ENCODE measurements at places on chromosomes 2 and 18.
A peak's percentile ranks its signal among the peaks of the same experiment; 100 is the strongest.

DNA sequence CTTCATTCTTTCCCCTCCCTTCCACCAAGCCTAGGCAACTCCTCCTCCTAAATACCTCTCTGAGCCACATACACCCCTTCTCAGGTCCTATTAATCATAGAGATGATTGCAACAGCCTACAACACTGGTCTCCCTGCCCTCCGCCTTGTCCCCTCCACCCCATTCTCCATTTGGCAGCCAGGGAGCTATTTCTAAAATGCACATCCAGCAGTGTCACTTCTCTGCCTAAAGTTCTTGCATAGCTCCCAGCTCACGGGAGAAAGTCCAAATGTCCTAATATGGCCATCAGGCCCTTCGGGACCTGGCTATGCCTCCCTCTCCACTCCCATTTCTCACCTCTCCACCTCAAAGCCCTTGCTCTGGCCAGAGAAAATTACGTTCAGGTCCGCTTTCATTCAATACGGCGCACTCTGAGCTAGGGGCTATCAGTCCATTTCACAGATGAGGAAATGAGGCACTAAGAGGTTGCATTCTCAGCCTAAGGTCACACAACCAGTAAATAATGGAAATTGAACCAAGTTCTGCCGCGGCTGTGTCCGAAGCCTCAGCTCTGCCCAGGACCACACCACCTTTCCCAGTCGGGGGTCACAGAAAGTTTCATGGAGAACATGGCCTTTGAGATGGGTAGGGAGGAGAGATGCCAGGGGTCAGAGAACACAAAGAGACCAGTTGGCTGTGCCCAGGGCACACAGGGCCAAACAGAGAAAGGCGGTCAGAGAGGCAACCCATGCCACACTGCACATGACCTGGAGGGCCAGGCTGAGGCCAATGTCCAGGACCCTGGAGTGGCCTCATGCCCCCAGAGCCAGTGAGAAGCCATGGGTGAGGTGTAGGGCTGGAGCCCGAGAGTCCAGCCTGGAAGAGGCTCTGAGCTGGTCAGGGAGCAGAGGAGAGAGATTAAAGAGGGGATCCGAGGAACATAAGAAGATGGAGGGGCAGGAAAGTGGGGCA, 72.8 kb downstream of the TNS1 start:
- no peak for DNase-seq

DNA sequence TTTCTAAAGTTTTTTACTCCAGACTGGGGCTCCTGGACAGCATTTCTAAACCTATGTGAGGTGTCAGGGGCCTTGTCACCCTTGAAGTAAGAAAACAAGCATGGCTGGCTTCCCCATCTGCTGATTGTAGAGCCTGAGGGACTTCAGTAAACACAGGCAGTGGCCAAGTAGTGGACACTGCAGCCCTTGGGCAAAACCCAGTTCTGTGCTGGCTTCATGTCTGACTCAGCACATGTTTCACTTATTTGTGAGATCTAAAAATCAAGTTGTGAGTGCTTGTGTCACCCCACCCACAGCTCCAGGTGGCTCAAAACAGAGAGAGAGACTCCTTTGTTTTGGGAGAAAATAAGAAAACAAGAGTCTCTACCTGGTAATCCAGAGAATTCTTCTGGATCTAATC, 660.3 kb upstream of the VRK2 start:
- no peak for DNase-seq

- peak; percentile 59 for DNase-seq
These were observed 46.6 kb upstream of the HNRNPA3 start for GRCh38 chr2:177165721-177166711.

- no peak for DNase-seq
These were observed 28.5 kb upstream of the FAHD2A start for GRCh38 chr2:95374029-95374428.

DNA sequence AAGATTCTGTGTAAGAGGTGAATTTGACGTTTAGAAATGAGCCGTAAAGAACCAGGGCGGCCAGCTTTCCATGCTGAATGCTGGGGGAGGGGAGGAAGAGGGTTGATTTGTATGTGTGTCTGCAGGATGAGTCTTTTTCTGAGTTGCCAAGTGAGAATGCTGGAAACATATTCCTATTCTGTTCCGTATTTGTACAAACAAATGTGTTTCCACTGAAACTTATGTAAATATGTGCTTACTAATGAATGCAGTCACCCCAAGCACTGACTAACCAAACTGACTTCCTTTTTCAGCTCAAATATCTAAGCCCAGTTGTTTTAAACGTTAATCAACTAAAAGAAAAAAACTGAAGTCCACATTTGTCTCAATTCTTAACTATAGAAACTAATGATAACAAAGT, 74.9 kb upstream of the APCDD1 start:
- DNase-seq: no peak

- no peak for DNase-seq
These were observed 156.7 kb downstream of the EXOC6B start for GRCh38 chr2:72669121-72669520.

- peak; percentile 67 for DNase-seq
These were observed 3.5 kb upstream of the BCL2 start for GRCh38 chr18:63322908-63323634.

- no peak for DNase-seq
These were observed 869.4 kb upstream of the ID2 start for GRCh38 chr2:7812231-7812995.

GRCh38 chr2:104340162-104340561, 513.8 kb upstream of the POU3F3 start:
- DNase-seq: no peak

GRCh38 chr2:163248376-163249253, 410.0 kb upstream of the KCNH7 start:
- no peak for DNase-seq

DNA sequence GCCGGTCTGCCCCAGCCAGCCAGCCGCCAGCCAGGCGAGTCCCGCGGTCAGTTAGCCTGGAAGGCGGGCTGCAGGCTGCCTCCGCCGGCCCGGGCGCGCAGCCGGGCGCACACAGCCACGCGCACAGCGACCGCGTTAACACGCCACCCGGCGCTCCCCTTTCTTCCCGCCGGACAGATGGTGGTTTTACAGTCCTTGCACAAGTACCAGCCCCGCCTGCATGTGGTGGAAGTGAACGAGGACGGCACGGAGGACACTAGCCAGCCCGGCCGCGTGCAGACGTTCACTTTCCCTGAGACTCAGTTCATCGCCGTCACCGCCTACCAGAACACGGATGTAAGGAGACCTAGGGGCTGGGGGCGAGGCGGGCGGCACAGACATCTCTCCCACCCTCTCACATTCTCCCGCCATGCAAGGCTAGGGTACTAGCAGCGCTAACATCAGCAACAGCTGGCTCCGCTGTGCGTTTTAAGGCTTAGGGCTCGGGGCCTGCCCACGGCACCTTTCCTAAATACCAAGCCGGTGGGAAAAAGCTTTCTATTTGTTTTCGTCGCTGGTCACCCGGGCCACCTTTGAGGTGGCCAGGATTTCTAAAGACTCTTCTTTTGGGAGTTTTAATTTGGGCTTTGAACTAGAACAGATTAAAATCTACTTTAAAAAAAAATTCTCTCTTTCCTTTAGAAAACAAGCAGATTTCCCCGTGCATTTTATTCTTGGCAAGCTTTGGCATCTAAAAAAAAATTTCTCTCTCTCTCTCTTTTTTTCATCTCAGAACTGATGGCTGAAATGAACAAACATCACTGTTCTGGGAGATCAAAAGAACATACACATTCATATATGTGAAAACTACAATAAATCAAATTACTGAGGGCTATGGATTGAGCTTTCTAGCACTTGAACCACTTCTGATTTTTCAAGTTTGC, 2.9 kb downstream of the TBR1 start:
- peak; percentile 48 for DNase-seq

GRCh38 chr2:119431155-119431975, at the start of gene TMEM37:
TSS of gene TMEM37 (plus strand) at chr2:119431854. CDS start at chr2:119431904, 50 bp downstream.
- peak; percentile 86 for DNase-seq

- DNase-seq: no peak
These were observed 260.4 kb downstream of the SLC4A3 start for GRCh38 chr2:219887870-219888269.

DNA sequence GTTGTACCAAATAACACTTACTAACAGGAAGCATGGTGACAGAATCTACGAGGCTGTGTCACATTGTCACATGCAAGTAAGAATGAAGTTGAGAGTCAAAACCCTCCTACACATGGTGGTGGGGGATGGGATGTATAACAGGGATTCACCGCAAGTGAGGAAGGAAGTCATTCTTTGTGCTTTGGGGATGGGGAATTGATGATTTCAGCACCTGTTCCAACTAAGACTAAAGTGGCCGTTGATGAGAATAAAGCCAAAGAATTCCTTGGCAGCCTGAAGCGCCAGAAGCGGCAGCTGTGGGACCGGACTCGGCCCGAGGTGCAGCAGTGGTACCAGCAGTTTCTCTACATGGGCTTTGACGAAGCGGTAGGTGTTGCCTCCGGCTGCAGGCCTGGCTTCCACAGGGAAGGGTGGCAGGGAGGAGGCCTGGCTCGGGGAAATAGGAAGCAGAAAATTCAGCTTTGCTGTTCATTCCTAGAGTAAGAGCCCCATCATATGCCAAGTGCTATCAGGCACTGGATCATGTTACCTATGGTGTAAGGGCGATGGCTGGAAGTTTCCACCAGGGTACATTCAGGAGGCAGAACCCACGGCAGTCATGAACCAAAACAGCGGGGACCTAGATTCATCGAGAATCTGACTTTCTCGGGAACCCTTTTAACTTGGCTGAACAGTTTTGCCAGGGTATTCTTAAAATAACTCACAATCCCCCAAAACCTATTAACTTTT, 120.3 kb downstream of the UXS1 start:
- no peak for DNase-seq

DNA sequence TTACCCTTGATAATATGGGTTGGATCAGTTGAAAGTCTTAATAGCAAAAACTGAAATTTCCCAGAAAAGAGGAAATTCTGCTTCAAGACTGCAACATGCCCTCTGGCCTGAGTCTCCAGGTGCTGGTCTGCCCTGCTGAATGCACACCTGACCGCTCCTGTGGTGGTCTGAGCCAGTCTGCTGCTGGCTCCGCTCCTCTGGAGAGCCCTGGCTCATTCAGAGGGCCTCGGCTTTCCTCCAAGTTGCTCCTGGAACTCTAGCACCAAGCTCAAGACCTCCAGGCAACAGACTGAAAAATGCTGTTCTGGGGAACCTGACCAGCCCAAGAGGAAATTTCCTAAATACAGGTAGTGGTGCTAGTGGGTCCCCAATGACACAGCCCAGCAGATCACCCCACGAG, 64.8 kb downstream of the DIPK1C start:
- no peak for DNase-seq

GRCh38 chr2:206212673-206213513, 53.2 kb downstream of the EEF1B2 start:
- no peak for DNase-seq

DNA sequence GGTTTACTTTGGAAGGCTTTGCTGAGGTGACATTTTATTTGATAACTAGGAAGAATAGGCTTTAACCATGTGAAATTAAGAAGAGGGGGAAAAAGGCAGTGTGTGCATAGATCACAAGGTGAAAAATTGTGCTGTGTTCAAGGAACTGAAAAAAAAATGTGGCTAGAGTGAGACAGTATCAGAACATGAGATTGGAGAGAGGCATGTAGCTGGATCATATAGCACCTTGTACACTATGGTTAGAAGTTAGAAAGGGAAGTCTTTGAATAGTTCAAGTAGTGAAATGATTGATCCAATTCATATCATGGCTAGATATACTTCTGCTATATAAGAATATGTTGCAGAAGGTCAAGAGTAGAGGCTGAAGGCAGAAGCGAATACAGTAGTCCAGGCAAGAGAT, 12.3 kb upstream of the TNFRSF11A start:
- no peak for DNase-seq

DNA sequence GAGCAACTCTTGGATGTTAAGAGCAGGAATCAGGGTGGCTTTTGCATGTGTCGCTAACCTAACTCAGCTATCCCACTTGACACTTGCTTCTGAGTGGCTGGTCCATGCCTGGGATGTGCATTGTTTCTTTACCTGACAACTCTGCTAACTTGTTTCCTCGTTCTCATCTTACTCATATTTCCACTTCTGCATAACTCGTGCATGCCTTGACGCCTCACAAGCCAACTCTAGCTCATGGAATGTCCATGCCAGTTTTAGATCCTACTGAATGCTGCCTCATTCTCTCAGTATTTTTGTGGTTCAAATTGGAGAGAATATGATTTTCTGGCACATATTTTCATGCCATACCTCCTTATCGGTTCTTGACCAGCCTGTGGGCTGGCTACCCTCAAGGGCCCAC, 52.5 kb downstream of the CDCA7 start:
- DNase-seq: no peak

- no peak for DNase-seq
These were observed 48.7 kb upstream of the NEDD4L start for GRCh38 chr18:57995331-57995730.

DNA sequence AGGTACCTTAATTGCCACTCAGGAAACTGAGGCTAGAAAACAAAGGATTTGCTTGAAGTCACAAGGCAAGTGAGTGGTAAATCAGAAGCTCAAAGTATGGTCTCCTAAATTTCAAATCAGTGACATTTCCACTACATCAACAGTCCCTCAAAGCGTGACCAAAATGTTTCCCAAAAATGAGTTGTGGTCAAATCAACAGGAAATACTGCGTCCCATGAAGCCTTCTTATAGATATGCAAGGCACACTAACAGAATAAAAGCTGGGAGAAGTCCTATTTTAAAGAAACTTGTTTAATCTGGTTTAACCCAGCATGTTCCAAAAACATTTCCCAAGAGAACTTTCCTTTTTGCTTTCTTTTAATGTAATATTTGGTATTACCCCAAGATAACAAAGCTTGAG, 249.4 kb downstream of the EXOC6B start:
- DNase-seq: no peak

GRCh38 chr2:71596011-71596410, 142.7 kb downstream of the DYSF start:
- no peak for DNase-seq

DNA sequence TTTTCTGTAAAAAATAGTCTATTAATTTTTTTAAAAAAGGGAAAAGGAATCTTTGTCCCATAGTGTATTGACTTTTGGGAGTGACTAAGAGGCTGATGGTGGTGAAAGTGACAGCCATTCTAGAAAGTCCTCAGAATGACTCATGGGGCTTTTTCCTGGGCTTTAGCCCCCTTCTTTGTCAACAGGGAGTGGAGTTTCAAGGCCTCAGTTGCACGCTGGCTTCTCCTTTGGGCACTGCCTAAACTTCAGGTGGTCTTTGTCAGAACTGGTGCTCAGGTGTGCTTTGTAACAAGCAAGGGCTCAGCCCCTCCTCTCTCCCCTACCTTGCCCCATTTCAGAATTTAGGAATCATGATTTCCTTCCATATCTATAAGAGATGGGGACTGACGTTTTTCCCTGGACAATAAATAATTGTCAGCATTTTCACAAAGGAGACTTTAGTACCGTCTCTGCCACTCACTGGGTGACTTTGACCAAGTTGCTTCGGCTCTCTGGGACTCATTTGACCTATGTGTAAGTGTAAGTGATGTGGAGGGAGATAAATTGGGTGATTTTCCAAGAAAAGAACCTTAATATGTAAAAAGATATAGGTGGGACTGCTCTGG, 61.2 kb upstream of the IGFBP2 start:
- DNase-seq: no peak

DNA sequence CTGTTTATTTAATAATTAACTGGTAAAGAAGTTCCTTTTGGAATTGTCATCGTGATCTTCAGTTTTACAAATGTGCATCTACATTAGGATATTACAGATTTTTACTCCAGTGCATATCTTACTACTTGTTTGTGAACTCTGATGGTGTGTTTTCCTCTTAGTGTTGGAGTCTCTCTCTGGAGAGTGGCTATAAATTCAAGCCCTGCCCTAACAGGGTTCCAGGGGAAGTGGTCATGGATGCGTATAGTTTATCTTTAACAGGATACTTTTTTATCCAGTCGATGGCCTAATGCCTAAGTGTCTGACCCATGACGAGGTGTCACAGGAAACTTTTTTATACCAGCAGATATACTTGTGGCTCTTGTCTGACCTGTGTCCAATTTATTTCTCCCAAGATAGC, 75.4 kb downstream of the CHN1 start:
- DNase-seq: no peak

- DNase-seq: no peak
These were observed 797 bp downstream of the TTC32 start for GRCh38 chr2:19900931-19901441.

Measured in GM13976 (cell line).